Kidney tubule cell (primary cell): ENCODE measurements at places on chromosomes 1 and 21.

- DNase-seq: peak; percentile 70
Observed at GRCh38 chr1:67679691-67680090, 5.3 kb upstream of the GADD45A start.

GRCh38 chr1:238562341-238562740 is 671.6 kb upstream of the ZP4 start:
- no peak for DNase-seq

DNA sequence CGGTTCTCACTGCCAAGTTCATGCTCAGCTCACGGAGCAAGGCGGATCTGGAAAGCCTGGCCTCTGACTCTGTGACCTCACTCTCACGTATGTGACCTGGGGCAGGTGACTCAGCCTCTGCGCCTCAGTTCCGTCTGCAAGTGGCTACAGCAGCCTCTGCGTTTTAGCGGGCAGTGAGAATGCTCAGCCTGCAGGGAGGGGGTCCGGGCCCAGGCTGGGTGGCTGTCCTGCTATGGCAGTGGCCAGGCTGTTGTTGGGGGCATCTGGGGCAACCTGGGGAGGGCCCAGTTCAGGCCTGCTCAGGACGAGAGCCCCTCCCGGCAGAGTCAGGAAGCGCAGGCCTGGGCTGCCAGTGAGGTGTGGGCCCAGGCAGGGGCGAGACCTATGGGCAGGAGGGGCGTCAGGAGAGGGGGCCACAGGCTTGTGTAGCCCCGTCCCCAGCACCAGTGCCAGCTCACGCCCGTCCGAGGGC is 27.9 kb downstream of the ARHGEF16 start:
- DNase-seq: peak; percentile 80

DNA sequence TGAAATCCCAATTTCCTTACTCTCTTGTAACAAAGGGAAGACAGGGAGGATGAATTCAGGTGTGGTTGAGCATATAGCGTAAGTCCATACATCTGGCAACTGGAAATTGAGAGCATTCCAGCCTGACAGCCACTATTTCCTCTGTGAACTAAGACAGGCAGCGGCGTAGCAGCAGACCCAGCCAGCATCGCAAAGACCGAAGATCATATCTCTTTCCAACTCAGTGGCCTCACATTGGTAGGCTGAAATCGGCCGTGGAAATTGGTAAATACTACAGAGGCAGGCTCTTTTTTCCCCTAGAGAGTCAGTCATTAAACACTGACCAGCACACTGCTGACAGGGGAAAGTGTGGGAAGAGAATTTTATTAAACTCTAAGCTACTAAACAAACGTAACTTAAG is 43.4 kb downstream of the TARBP1 start:
- no peak for DNase-seq

- DNase-seq: peak; percentile 78
Observed at GRCh38 chr1:176211396-176212165, 4.5 kb upstream of the COP1 start.
